Ecto neural progenitor cell (in vitro differentiated cells): ENCODE measurements at places on chromosomes 4 and X.

DNA sequence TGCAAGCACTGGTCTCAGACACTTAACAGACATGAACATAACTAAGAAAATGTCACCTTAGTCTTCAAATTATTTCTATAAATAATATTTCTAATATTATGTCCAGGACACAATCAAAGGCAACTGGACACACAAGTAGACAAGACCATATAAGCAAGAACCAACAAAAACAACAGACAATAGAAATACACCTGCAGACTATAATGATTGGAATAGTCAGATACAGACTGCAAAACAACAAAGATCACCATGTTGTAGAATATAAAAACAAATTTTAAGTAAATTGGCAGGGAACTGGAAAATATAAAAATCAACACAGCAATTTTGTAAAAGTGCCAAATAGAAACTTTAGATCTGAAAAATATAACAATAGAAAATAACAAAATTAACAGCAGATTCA, 220.7 kb downstream of the CLCN4 start:
- DNase-seq = no peak

- no peak for DNase-seq
Observed at GRCh38 chrX:50071494-50071893, 129.3 kb downstream of the AKAP4 start.

GRCh38 chrX:101260435-101260834, 30.7 kb downstream of the TAF7L start:
- DNase-seq = no peak

GRCh38 chr4:153067376-153067775, 131.3 kb downstream of the FHDC1 start:
- DNase-seq = no peak

- no peak for DNase-seq
Observed at GRCh38 chr4:183288955-183289354, 31.1 kb downstream of the CLDN22 start.

GRCh38 chr4:10053635-10054453, 32.5 kb upstream of the SLC2A9 start:
- DNase-seq = peak; percentile 23

DNA sequence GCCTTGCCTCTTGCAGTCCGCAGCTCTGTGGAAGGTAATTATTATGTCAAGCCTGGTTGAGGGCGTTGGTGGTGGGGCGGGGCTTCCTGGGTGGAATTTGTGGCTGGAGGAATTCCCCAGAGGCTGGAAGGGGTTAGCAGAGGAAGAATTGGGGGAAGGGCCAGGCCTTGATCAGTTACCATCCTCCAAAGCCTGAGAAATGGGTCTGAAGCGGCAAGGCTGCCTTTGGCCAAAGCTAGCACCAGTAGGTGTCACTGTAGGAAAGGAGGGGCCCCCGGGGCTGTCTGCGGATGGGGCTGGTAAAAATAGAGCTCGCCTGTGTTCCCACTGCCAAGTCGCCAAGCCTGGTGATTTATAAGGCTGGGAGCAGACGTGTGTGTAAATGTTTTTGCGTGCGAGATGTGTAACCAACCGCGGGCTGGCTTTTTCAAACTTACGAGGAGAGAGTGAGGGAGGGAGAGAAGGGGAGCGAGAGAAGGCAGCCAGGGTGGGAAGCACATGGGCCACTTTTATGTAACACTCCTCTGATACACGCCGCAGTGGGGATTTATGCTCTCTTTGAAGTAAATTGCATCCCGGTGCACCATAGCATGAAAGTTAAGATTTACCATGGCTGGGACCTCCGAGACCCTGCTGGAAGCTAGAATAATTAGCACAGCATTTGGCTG, 367.0 kb downstream of the BCOR start:
- DNase-seq = no peak

DNA sequence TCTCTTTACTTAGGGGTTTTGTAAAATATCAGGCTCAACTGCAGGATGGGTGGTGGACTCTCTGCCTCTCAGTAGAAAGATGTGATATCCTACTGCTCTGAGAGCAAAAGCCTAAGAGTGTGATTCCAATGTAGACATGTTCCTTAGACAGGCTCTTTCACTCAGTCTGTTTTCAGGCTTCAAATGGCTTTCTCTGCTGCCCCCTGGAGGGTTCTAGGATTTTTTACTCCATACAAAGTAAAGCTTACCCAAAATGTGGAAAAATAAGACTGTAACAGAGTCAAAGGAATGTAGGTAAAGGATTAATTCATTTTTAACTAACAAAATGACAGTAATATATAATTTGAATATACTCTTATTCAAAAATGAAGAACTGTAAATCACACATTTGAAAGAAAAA, 32.1 kb downstream of the ZGRF1 start:
- peak; percentile 51 for DNase-seq

DNA sequence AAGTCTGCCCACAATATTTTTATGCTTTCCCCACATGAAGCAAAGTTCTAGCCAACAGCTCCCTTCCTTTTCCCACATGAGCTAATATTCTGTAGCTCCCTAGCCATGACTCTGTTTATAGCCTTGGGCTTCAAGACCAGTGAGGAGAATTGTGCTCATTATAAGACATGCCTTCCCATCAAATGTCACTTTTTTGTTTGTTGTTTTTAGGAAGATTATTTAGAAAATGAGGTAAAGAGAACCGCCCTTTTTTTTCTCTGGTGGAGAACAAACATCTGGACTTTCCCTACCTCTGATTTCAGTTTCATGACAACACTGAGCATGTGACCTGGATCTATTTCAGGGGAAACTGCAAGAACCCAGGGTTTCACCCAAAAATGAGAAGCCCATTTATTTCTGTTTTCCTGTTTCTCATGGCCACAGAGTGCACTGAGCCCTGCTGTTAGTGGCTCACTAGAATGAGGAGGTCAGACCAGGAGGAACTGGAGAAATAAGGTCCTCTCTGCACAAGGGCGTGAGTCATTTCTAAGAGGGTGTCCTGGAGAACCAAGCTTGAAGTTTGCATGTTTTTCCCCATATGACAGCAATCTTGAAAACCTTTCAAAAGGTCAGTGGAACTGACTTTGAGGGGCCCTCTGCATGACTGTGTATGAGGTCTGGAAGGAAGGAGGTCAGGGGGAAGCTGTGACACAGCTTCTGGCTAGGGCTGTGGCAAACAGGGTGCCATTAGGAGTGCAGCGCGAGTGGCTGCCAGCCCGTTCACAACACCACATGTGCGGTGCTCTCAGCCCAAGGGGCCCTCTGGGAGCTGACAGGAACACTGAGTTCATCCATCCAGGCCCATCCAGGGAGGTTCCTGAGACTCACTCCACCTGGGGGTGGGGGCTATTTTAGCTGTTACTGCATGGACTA, 55.2 kb downstream of the CHST7 start:
- no peak for DNase-seq

- DNase-seq = no peak
Observed at GRCh38 chr4:110869862-110870572, 247.1 kb upstream of the PITX2 start.

DNA sequence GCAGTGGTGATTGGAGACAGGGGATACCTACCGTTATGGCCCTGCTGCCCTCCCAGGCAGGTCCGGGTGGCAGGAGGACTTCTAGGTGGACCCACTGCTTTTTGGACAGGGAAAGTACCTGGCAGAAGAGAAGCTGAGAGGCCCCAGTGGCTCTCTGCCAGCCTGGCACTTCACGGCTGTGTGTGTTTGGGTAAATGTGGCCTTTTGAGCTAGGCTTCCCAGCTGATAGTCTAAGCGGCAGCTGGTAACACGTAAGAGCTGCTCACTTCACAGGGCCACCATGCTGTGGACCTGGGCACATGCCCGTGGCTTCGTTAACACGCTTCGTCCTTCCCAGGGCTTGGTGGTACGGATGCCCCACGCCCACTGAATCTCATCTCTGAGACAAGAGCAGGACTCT, 92.0 kb upstream of the CLCN4 start:
- no peak for DNase-seq
